Left hindlimb (tissue), 1 donor: ENCODE measurements at places on chromosomes 3 and 15.

DNA sequence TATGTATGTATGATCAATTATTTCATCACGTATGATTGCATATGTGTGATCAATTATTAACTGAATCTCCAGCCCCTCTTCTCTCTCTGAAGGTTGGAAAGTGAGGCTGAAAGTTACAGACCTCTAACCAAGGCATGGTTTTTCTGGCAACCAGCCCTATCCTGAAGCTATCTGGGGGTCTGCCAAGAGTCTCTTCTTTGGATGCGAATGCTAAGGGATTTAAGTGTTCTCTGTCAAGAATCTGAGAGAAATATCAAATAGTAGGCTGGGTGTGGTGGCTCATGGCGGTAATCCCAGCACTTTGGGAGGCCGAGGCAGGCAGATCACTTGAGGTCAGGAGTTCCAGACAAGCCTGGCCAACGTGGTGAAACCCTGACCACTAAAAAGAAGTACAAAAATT lies 8.1 kb downstream of the NKTR start:
- DNase-seq, result peak; percentile 52

DNA sequence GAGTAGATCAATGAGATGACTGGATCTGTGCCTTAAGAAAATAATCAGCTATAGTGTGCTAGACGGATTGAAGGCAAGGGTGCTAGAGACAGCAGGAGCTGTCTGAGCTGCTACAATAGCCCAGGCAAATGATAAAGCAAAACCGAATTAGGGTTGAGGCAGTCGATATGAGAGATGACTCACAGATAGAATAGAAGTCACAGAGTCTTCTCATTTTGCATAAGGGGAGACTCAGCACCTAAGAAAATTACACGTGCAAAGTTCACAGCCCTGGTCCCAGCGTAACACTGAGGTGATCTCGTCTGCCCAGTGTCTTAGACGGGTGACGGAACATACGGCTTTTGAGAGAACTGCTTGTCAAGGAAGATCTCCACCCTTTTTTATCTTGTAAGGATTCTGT lies 11.6 kb downstream of the LPP start:
- no peak for DNase-seq

DNA sequence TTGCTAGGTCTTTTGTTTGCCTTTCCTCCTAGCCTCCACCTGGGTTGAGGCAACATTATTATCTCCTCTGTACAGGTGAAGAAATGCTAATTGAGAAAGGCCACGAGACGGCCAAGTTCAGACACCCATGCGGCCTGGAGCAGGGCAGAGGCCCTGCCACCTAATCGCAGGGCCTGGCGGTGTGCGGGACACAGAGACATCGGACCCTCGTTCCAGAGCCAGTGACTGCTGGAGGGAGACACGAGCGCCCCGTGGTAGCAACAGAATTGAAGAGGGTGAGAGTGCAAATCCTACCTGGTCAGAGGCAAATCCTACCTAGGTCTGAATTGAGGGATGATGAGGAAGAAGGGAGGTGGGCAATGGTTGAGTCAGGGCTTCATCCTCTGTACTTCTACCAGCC lies 113.8 kb upstream of the MEF2A start:
- no peak for DNase-seq

- no peak for DNase-seq
Measured at GRCh38 chr3:106714400-106714799, 662.8 kb upstream of the CCDC54 start.

GRCh38 chr3:14462738-14463137 lies 60.3 kb downstream of the SLC6A6 start:
- no peak for DNase-seq

- DNase-seq, result no peak
Measured at GRCh38 chr3:129855170-129855831, 38.2 kb downstream of the TMCC1 start.

GRCh38 chr3:484341-484740 lies 287.8 kb downstream of the CHL1 start:
- no peak for DNase-seq

DNA sequence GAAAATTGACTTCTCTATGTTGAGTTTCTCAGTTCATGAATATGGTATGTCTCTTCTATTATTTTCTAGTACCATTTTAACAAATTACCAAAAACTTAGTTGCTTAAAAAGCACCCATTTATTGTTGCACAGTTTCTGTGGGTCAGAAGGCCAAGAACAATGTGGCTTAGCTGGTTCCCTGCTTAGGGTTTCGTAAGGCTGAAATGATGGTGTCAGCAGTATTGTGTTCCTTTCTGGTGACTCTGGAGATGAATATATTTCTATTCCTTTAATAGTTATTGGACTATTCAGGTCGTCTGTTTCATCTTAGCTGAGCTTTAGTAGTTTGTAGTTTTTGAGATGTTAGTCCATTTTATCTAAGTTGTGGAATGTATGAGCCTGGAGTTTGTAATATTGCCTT lies 44.9 kb downstream of the IL1RAP start:
- DNase-seq, result no peak

GRCh38 chr3:134040066-134040465 lies 10.3 kb upstream of the SLCO2A1 start:
- DNase-seq, result no peak

DNA sequence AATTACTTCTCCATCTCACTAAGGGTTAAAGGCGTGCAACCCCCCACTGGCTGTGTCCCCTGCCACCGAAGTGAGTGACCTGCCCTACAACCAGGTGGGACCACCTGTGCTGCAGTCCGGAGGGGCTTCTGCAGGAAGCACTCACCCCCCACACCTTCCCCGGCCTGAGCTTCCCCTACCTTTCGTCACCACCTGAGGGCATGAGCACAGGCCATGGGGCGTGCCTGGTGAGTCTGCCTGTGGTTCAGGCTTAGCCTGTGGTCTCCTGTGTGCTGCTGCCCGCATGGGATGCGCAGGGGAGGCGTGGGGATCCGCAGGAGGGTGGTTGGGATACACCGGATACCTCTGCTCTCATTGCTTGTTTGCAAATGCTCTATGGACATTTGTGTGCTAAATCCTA lies 46.0 kb downstream of the KLHL25 start:
- no peak for DNase-seq
